ENCODE measurements at places on chromosomes 5 and 9.

DNA sequence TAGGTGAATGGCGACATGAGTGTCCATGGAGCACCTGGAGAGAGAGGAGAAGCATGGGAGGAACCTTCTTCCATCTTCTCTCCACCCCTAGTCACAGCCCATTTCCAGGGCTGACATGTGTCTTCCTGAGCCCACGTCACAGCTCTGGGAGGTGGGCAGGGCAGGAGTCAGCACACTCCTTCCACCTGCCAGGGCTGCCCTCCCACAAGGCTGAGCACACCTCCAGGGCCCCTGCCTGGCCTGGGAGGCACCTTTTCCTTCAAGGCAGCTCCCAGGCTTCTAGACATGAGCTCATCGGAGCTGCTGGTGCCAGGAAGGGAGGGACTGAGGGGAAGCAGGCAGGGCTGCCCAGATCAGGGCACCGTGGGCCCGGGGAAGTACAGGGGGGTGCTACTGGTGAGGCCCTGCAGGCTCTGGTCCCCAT lies 13.6 kb upstream of the SYNPO start:
- DNase-seq: peak; percentile 68

DNA sequence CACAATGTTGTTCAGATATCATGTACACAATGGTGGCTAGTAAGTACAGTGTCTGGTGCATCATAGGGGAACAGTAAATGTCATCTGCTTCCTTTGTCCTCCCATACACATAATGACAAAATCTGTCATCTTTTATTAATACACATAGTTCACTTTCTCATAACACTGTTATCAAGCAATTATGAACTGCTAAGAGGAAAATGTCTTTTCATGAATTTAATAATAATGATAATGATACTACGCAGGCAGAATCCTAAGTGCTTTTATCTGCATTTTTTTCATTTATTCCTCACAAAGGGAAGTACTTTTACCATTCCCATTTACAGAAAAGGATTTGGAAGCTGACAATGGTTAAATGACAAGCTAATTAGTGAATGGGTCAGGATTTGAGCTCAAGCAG lies 35.7 kb downstream of the DPYSL3 start:
- DNase-seq: no peak

DNA sequence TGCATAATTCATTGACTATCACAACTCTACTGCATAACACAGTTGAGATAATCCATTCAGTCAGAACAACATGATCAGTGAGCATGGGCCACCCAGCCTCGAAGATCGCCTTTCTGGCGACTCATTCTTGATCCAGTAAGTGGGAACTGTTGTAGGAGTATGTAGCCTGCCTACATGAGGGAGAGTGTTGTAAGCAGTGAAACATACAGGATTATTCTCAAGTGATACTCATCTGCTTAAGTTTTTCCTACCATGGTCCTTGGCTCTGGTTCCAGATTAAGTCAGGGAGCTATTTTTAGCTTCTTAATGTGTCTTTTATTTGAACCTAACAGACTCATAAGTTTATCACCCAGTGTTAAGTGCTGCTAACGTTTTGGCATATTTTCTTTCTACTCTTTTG lies 44.0 kb downstream of the TNPO1 start:
- DNase-seq: peak; percentile 42

DNA sequence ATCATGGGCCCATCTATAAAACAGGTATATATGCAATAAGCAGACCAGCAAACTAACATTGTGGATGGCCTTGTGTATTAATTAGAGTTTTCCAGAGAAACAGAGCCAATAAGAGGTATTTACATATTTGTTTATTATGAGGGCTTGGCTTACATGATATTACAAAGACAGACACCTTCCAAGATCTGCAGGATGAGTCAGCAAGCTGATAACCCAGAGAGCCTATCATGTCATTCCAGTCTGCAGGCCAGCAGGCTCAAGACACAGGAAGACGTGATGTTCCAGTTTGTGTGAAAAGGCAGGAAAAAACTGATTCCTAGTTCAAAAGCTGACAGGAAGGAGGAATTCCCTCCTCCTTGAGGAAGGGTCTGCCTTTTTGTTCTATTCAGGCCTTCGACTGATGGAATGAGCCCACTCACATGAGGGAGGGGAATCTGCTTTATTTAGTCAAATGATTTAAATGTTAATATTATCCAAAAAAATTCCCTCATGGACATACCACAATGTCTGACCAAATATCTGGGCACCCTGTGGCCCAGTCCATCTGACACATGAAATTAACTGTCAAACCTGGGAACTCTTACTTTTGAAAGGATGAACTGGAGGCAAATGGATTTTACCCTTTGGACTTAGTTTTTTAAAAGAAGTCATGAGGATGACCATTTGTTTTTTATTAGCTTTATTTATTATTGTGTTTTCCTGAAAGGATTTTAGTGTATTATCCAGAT lies 161.2 kb upstream of the CHD1 start:
- no peak for DNase-seq

- no peak for DNase-seq
Observed at GRCh38 chr5:39052141-39052540, 22.1 kb downstream of the RICTOR start.

- DNase-seq: no peak
Observed at GRCh38 chr9:136701668-136702053, 10.7 kb upstream of the DIPK1B start.

- DNase-seq: peak; percentile 54
Observed at GRCh38 chr9:128124873-128125579, 2.5 kb downstream of the PTGES2 start.

GRCh38 chr5:170750791-170751190 lies 32.7 kb upstream of the GABRP start:
- DNase-seq: no peak

- DNase-seq: no peak
Observed at GRCh38 chr5:73603998-73604397, 22.0 kb upstream of the ARHGEF28 start.

DNA sequence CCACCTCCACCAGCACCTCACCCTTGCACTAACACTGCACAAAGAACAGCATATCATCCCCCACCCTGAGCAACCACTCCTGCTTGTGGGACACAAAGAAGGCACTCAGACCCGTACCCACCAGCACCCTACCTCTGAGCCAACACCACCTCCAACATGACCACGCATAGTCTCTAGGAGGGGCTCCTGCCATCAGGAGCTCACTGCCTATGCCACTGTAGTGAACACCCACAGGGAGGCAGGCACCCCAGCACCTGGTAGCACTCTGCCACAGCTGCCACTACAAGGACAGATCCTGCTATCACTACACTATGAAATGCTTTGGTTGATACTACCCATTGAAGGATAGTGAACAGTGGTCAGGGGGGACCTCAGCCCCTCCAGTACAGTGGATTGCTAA lies 395.6 kb upstream of the GRAMD2B start:
- DNase-seq: no peak

DNA sequence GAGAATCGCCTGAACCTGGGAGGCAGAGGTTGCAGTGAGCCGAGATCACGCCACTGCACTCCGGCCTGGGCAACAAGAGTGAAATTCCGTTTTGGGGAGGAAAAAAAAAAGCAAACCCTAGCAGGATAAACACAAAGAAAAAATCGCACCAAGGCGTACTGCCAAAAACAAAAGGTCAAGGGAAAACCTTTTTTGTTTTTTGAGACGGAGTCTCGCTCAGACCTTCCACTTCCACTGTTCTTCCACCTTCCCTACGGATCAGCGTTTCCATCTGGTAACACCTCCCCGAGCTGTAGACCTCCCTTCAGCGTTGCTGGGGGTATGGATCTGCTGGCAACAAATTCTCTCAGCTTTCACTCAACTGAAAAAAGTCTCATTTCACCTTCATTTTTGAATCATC lies 20.1 kb upstream of the FCN2 start:
- DNase-seq: peak; percentile 15

DNA sequence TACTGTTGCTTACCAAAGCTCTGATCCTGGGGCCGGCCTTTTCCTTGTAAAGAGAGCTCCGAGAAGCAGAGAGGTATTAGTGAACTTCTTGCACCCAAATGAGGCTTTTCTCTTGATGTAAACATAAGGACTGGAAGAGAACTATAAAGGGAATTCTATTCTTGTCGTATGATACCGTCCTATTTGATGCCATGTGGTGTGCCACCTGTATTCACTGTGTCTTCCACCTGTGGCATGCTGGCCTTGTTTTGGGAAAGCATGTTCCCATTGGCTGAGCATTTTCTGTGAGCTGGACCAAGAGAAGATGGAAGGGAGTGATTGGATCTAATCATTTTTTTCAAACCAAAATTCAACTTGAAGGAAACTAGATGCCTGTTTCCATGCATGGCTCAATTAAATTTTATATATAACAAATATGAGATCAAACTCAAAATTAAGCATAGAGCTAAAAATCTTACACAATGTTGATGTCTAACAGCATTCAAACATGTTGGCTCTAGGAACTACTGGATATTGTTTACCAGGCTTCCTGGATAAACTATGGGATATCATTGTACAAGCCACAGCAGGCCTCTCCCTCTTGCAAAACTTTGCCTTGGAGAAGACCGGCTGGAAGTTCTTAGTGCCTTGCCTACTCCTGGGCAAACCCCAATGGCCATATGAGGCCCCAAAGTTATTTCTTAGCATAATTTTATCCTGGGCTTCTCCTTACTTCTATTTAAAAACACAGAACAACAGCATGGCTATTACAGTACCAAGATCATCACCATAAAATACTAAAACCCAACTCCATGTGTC lies 115.3 kb downstream of the TSSK1B start:
- no peak for DNase-seq

DNA sequence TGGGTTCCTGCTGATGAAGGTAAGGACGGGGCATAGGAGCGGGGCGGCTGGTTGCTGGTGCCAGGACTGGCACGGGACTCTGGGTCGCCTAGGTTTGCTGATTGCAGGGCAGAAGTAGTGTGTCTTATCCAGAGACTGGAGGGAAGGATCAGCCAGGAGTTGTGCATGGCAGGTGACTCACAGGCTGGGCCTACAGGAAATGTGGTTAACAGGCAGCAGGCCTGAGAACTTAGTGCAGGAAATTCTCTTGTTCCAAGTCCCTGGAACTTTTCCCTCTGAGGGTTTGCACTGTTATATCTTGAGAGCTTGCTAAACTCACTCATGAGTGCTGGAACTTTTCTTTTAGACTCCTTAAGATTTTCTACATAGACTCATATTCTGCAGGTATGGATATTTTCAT lies 95.1 kb downstream of the ANXA2R start:
- peak; percentile 90 for DNase-seq

GRCh38 chr9:100674419-100675122 lies 96.7 kb downstream of the CAVIN4 start:
- no peak for DNase-seq

DNA sequence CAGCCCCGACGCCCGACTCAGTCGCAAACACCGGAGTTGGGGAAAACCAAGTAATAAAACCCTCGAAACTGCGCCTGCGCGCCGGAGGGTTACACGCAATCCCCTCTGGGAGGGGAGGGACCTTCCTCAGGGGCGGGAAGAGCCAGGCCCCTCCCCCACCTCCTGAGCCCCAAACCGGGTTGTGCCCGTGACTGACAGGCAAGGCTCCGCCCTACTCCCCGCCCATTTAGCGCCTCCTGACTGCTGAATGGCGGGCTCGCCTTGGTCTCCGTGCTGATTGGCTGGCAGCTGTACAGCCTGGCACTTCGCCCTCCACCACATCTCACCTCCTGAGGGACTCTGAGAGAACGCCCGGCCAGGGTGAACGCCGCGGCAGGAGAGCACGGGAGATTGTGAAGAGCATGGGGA lies at the start of gene PRDM9:
Gene PRDM9 (plus strand): TSS at position 332 of the 408 bp plus-strand sequence. CDS start 1,425 bp downstream, outside the sequence.
- DNase-seq: peak; percentile 0

DNA sequence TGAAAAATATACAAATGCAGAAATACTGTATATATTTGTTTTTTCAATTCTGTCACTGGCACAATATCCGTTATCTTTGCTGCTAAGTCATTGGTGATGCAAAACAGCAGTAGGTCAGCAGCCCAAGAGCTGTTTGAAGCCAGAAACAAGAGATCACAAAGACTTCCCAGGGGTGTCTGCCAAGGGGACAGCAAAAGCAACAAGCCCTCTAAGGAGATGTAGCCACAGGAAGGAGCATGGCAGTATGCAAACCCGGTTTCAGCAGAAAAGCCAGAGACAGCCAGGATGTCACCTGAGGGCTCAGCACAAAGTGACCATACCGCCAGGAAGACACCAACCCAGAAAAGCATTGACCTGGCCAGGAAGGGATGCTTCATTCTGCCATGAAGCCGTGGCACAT lies 241.5 kb downstream of the ARRDC3 start:
- no peak for DNase-seq

- peak; percentile 44 for DNase-seq
Observed at GRCh38 chr5:78506261-78507024, 142.1 kb downstream of the LHFPL2 start.

GRCh38 chr9:16335788-16336580 lies 534.5 kb downstream of the BNC2 start:
- DNase-seq: peak; percentile 100

DNA sequence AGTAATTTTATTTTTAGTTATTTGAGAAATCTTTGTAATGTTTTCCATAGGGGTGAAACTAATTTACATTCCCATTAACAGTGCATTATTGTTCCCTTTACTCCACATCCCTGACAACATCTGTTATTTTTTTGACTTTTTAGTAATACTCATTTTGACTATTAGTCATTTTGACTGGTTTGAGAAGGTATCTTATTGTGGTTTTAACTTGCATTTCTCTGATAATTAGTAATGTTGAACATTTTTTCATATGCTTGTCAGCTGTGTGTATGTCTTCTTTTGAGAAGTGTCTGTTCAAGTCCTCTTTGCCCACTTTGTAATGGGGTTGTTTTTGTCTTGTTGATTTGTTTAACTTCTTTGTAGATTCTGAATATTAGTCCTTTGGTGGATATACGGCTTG lies 27.5 kb downstream of the CCDC152 start:
- no peak for DNase-seq

GRCh38 chr5:96590796-96591195 lies 71.4 kb upstream of the CAST start:
- no peak for DNase-seq

DNA sequence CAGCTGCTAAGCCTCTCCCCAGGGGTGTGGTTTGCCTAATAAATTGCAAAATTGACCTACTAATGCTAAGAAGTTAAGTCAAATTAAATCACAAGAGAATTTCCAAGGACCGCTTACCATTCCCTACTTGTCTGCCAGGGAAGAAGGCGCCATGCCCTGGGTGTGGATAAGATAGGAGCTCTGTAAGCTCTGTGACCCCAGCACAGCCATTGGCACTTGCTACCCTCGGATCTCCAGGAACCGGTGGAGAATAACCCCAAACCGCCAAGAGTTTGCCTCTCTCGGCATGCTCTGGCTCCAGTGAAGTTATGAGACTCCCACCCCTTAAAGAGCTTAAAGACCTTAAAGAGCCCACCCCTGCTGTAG lies 58.9 kb downstream of the NEURL1B start:
- DNase-seq: no peak

- no peak for DNase-seq
Observed at GRCh38 chr5:117733051-117733450, 1158.4 kb upstream of the SEMA6A start.

DNA sequence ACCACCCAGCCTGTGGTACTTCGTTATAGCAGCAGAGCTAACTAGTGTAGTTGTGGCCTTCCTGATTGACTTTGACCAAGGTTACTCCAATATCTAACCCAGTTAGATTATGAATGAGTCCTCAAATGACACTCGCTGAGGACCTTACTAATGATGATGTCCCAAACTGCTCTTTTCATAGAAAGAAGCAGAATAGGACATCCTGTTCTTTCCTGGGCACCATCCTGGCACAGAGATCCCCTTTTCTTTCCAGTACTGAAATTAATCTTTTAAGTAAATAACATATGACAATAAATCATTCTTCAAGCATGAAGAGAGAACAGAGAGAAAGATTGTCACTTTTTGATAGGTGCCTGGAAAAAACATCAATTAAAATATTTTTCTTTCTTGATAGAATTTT lies 26.7 kb upstream of the SPINK14 start:
- no peak for DNase-seq
